Pulmonary artery endothelial cell (primary cell): ENCODE measurements at places on chromosomes 3 and 15. TPM values are rescaled to one million over a fixed set of nuclear protein-coding genes. Genes with fewer than 3 reads are reported as not detected.

DNA sequence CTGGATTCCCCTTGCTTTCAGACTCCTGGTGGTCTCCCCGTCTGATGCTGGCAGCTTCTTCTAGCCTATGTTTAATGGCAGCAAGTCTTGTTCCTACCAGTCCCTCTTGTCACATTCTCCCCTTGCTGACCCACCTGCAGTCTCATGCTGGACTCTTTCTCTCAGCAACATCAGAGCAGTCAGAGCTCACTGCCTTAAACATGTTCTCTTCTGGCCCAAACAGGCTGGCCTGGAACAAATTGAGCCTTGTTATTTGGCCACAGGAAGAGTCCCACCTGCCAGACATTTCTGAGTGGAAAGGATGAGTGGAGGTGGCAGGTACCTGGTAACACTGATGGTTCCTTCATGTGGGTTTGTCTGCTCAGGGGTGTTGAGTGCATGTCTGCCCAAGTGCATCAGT is 59.2 kb upstream of the APEH start:
- no peak for DNase-seq

- DNase-seq: no peak
Observed at GRCh38 chr3:5437296-5437782, 249.8 kb downstream of the EDEM1 start.

- DNase-seq: no peak
Observed at GRCh38 chr3:73121669-73122331, 60.3 kb downstream of the EBLN2 start.

Gene SPSB4
- not detected in 2 replicates for total RNA-seq

Gene LRRC3B
- total RNA-seq: not detected in 2 replicates
